ENCODE measurements at places on chromosomes 13 and 19.

GRCh38 chr13:113863524-113864272, at the start of gene GAS6:
Gene GAS6, minus strand, starts transcription at chr13:113864076. Its CDS starts 156 bp downstream, at chr13:113863920.
- no peak for DNase-seq

- DNase-seq, result no peak
Measured at GRCh38 chr19:934865-935479, 9.1 kb downstream of the ARID3A start.

- no peak for DNase-seq
Measured at GRCh38 chr13:109205315-109205714, 575.9 kb downstream of the MYO16 start.

GRCh38 chr19:56270676-56271075, 1.9 kb upstream of the EDDM13 start:
- DNase-seq, result no peak

DNA sequence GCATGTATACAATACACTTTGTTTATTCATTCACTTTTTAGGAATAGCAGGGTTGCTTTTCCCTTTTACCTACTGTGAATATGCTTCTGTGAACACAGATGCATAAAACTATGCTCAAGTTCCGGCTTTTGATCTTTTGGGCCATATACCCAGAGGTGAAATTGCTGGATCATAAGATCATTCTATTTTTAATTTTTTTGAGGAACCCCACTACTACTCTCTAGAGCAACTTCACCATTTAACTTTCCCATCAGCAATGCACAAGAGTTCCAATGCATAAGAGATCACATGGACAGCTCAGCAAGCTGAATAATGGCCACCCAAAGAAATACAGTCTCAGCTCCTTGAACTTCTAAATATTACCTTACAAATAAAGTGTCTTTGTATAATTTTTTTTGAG, 17.0 kb upstream of the SIGLEC10 start:
- no peak for DNase-seq

- DNase-seq, result no peak
Measured at GRCh38 chr19:31254611-31255010, 94.6 kb downstream of the TSHZ3 start.

DNA sequence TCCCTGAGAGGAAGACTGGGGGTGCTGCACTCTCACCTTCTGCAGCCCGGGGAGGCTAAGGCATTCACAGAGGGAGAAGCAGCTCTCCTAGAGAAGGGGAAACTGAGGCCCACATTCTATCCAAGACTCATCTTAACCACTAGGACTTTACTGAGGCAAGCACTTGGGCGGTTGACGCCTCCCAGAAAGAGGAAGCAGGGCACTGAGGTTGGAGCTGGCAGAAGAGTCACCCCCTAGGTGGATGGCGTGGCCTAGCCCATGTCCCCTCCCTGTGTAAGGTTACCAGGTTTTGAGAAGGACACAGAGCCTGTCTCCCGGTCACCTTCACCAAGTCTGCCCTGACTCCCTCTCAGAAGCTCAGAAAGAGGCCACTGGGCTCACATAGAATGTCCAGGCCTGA, 2.7 kb downstream of the S1PR2 start:
- no peak for DNase-seq

GRCh38 chr13:24630121-24630520, 50.1 kb upstream of the ATP12A start:
- DNase-seq, result no peak

GRCh38 chr13:42041684-42042035, 6.8 kb upstream of the DGKH start:
- DNase-seq, result no peak

- DNase-seq, result no peak
Measured at GRCh38 chr13:89199138-89199537, 1528.0 kb downstream of the SLITRK5 start.

Measured in vagina (tissue), 2 donors.